Endodermal cell (in vitro differentiated cells): ENCODE measurements at places on chromosomes 3 and 15. TPM values are rescaled to one million over a fixed set of nuclear protein-coding genes. Genes with fewer than 3 reads are reported as not detected.

DNA sequence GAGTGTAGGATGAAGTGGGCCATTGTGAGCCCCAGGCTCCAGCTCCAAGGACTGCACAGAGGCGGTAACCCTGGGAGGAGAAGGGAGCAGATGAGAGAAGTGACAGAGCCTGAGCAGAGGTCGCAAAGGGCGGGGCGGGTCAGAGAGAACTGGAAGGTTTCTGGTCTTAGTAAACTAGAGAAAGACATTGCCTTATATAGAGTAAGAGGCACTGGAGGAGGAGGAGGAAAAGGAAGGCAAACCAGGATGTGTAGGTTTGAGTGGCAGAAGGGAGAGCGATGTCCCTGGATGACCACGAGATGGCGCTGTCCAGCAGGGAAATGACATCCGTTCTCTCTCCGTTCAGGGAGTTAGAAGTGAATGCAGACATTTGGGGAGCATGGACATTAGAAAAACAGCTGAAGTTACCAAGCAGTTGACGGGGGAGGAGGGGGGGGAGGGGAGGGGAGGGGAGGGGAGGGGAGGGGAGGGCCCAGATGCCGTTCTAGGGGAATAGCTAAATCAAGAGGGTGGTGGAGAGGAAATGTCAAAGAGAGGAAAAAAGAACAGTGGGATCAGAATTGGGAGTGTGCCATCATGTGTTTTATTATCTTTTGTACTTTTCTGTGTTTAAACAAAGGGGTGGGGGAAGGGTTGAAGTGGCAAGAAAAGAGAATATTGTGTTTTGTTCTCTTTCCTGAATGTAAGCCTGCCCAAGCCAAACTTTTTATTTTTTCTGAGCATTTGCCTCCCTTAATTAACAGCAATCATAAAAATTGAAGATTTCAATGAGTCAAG lies 48.8 kb downstream of the STARD5 start:
- peak; percentile 91 for DNase-seq

GRCh38 chr3:50435371-50436113 lies 67.9 kb downstream of the CACNA2D2 start:
- DNase-seq: no peak

Gene ATP13A5
- not detected in 3 replicates for total RNA-seq

- DNase-seq: no peak
Observed at GRCh38 chr15:92523176-92523575, 129.5 kb downstream of the ST8SIA2 start.

DNA sequence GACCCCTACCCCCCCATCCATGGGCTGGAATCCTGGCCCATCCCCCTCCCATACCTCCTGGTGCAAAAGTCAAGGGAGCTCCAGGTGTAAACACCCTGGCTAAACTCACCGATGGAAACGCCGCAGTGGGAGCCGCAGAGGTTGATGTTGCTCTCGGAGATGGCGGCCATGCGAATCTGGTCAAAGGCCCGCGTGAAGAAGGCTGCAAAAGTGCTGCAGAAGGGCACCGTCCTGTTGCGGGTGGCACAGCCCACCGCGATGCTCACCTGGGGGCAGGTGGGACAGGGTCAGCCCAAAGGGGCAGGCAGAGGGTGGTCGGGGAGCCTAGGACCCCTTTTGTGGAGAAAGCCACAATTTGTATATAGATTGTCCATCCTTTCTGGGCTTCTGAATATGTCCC lies 26.7 kb downstream of the TKT start:
- DNase-seq: no peak

Gene CCR9
- not detected in 2 replicates for total RNA-seq

Gene TMEM266
- 1.8 TPM in 2 replicates for total RNA-seq

- DNase-seq: no peak
Observed at GRCh38 chr3:43022121-43022520, 43.0 kb downstream of the GASK1A start.

Gene P3H2
- total RNA-seq: 280 and 285 TPM in 2 replicates

GRCh38 chr3:130341882-130342281 lies 3.6 kb upstream of the COL6A5 start:
- no peak for DNase-seq

DNA sequence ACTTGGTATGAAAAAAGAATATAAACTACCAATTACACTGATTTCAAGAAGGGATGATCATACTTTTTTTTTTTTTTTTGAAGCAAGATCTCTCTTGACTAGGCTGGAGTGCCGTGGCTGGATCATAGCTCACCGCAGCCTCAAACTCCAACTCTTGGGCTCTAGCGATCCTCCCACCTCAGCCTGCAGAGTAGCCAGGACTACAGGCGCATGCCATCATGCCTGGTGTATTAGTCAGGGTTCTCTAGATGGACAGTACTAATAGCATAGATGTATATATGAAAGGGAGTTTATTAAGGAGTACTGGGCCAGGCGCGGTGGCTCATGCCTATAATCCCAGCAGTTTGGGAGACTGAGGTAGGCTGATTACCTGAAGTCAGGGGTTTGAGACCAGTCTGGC lies 11.5 kb upstream of the SEC11A start:
- no peak for DNase-seq

GRCh38 chr15:92035961-92036360 lies 182.5 kb downstream of the SLCO3A1 start:
- no peak for DNase-seq

DNA sequence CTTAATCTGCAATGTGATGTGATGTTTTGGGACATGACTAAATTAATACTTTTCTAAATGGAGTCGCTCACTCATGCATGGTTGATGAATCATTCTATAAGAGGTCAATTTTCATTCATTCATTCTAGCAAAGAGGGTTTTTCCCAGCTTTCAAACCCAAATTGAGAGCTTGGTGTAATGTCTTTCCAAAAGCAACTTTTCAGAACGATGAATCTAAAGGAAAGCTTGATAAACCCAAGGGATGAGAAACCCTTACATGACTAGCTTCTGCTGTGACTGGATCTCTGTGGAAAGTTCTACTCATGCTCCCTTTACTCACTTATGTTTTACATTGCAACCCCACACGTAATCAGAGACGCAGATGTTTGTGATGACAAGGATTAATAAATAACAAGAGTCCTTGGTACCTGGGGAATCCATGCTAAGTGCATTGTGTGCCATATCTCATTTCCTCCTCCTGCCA lies 47.7 kb downstream of the PDZRN3 start:
- DNase-seq: no peak

DNA sequence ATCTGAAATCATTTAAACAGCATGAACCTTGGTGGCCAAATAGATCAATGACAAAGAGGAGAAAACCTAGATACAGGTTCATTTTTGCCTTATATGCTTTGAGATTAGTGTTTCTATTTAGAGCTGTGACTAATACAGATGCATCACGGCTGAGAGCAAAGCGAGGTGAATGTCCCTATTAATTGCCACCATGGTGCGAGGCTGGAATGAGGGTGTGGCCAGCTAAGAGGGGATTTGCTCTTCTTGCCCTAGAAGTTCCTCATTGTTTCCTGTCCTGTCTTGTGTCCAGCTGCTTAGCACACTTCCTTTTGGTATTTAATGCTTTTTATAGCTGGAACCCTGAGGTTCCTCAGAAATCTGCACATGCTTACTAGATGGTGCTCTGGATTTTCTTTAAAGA lies 339.1 kb upstream of the RGMA start:
- DNase-seq: no peak

DNA sequence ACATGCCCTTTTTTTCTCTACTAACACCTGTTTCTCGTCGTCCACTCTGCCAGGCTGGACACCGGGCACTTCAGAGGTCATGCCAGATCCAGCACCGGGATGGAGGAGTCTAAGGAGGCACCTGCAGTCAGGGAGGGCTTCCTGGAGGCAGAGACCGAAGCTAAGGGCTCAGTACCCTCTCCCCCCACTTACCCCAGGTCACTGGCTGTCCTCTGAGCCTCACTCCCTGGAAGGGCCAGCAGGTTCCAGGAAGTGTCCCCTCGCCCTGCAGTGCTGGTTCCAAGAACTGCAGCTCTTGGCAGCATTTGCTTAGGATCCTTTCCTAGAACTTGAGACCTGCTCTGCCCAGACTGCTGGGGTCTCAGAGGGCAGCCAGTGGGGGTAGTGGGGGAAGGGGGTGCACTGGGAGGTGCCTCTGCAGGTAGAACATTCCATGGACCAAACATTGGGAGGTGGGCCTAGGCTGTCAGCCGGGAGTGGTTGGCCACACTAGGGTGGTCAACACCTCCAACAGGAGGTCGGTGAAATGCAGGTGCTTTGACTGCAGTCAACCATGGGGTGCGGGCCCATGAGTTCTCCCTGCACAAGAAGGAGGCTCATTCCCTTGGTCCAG lies 11.3 kb downstream of the CISH start:
- no peak for DNase-seq

- DNase-seq: no peak
Observed at GRCh38 chr15:28892789-28893610, 7.2 kb downstream of the APBA2 start.

GRCh38 chr15:96585484-96586386 lies 255.2 kb downstream of the NR2F2 start:
- DNase-seq: no peak

DNA sequence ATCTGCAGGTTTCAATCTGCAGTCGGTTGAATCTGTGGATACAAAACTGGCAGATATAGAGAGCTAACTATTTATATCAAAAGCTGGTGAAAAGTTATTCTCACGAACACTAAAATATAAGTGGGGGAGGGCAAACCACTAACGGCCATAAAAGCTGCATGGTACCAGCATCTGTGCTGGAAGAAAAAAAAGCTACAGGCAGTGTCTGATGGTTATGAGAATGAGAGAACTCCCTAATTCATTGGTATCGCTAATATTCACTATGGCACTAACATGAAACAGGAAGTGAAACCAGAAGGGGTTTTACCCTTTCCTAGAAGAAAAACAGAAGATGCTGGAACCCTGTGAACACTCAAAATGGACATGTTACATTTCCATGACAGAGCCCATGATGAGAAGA lies 15.9 kb downstream of the CEP70 start:
- DNase-seq: no peak

GRCh38 chr3:139468399-139468798 lies 7.9 kb downstream of the RBP2 start:
- no peak for DNase-seq

Gene CFAP91
- 5.1 and 6.2 TPM in 2 replicates for total RNA-seq

Gene THSD4
- total RNA-seq: 5.4 and 5.7 TPM in 2 replicates

- no peak for DNase-seq
Observed at GRCh38 chr15:28098360-28098765, 752 bp downstream of the OCA2 start.

GRCh38 chr3:124787476-124788195 lies 57.4 kb downstream of the UMPS start:
- DNase-seq: no peak

DNA sequence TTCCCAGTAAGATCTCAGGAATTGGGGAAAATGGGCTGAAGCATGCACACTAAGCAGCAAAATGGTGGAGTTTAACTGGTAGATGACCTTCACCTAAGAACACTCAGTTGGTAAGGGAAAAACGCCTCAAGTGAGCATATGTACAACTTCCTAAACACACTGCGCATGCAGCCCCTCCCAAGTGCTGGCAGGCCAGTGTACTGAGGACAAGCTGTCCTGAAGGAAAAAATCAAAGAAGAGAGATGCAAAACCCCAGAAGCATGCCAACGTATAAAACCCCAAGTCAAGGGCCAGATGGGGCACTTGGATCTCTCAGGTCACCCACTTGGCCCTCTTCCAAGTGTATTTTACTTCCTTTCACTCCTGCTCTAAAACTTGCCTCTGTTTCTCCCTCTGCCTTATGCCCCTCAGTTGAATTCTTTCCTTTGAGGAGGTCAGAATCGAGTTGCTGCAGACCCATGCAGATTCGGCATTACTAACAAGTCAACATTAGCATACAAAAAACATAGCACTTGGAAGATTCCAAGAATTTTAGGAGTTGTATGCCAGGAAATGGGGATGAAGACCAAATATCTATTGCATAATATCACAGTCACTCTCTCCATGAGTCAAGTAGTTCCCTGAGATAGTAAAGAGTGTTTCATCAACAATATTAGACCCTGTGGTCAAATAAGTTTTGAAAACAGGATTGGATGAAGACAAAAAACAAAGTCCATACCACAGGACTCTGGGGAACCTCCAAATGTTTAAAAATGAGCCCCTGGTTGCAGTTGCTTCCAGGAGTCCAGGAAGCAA lies 10.8 kb upstream of the FYCO1 start:
- no peak for DNase-seq

DNA sequence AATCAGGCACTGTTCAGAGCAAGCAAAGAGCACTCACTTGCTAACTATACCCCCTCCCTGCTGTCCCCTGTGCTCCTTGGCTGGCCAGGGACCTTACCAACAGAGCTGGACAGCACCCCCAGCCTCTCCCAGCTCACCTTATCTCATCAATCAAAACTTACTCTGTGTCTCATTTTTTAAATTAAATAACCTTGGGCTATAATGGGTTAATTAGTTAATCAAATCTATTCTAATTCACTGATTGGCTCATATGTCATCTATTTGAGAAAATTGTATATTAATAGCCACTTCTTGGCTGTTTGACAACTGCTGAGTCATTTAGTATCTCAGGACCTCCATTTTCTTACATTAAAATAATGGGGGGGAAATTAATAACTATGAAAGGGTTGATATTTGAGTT lies 22.9 kb downstream of the IL5RA start:
- DNase-seq: no peak

GRCh38 chr15:47663101-47663500 lies 54.2 kb upstream of the SEMA6D start:
- DNase-seq: no peak

DNA sequence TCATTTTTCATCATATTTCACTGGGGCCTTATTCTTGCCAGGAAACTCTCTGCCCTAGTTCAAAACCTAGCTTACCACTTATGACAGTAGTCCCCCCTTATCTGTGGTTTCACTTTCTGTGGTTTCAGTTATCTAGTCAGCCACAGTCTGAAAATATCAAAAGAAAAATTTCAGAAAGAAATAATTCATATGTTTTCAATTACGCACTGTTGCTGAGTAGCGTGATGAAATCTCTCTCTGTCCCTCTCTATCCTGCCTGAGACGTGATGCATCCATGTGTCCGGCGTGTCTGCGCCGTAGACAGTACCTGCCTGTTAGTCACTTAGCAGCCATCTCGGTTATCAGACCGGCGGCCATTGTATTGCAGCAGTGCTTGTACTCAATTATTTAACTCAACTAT lies 369.9 kb upstream of the MCTP2 start:
- DNase-seq: no peak

Gene KLHL24
- total RNA-seq: 28.2 and 29.9 TPM in 2 replicates

- no peak for DNase-seq
Observed at GRCh38 chr3:102466001-102466400, 31.2 kb downstream of the ZPLD1 start.

Gene CLDN11
- total RNA-seq: 14.7 and 15.3 TPM in 2 replicates

- DNase-seq: no peak
Observed at GRCh38 chr15:69082021-69082502, 67.6 kb downstream of the NOX5 start.

Gene RAB7A
- 185 and 194 TPM in 2 replicates for total RNA-seq

- DNase-seq: no peak
Observed at GRCh38 chr3:178419071-178419470, 117.2 kb upstream of the KCNMB2 start.
